ENCODE measurements at places on chromosomes 6 and 20.

- no peak for DNase-seq
These were observed 6.7 kb downstream of the GPR31 start for GRCh38 chr6:167150941-167151549.

GRCh38 chr6:99241905-99242534 lies 107.5 kb downstream of the FAXC start:
- DNase-seq = no peak

DNA sequence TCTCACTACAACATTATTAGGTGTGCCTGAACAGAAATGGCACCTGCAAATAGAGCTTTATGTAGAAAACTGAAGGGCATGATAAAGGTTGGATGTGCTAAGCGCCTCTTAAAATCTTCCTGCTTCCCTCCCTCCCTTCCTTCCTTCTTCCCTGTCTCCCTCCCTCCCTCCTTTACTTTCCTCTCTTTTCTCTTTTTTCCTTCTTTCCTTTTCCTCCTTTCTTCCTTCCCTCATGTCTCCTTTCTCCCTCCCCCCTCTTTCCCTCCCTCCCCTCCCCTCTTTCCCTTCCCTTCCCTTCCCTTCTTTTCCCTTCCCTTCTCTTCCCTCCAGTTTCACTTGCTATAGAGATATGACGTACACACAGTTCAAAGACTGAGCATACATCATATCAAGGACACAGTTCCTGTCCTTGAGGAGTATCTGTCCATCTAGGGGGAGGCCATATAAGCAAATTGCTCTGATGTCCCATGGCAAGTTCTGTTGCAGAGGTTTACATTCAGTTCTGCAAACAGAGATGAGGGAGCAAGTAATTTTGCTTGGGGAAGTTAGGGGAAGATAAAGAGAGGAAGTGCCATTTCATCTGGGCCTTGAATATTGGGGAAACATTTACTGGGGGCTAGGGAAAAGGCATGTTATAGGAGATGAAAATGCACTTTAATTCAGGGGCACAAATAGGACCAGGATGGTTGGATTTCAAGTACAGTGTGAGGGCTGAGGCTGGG lies 79.0 kb upstream of the EEF1E1 start:
- no peak for DNase-seq

- no peak for DNase-seq
These were observed 8.8 kb upstream of the SRSF6 start for GRCh38 chr20:43448748-43449535.

DNA sequence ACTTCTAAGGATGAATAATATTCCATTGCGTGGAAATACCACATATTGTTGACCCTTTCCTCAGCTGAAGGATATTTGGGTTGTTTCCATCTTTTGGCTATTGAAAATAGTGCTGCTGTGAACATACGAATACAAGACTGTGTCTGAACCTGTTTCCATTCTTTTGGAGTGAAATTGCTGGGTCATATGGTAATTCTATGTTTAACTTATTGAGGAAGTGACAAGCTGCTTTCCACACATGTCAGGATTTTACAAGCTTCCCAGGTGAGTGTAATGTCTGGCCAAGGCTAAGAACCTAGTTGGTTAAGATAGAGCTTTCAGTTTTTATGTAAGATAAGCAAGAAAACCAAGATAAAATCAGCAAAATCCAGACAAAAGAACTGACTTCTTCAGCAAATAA lies 48.8 kb downstream of the PPP1R3G start:
- DNase-seq = no peak

- DNase-seq = no peak
These were observed 124.0 kb upstream of the SLC2A12 start for GRCh38 chr6:134176264-134176975.

DNA sequence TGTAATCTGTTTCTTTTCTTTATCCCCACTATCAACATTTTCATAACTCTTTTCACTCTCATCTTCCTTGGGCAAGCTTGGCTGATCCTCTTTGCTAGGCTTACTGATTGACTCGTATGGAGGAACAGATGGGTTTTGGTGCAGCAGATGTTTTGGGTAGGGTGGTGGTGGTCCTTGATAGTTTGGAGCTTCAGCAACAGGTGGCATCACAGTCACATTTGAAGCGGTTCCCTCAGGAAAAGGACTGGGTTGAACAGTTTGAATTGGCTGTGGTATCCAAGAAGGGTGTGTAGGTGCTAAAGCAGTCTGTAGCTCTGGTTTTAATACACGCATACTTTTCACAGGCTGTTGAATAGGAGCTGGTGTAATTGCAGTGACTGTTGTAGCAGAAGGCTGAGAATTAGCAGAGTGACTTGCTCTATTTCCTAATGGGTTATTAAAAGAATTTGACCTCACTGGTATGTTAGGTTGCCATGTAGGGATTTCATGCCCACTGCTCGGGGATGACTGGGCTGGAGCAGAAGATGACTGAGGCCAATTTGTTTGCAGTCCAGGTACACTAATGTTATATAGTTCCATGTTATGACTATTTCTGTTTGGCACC lies 34.5 kb downstream of the LATS1 start:
- no peak for DNase-seq

- no peak for DNase-seq
These were observed 7.8 kb downstream of the TSPYL4 start for GRCh38 chr6:116246089-116246488.

GRCh38 chr20:56091628-56092234 lies 86.4 kb upstream of the CBLN4 start:
- no peak for DNase-seq
